ENCODE measurements at places on chromosomes 12 and 14.

GRCh38 chr12:91239481-91239880, 56.9 kb upstream of the DCN start:
- no peak for DNase-seq

- DNase-seq = no peak
Observed at GRCh38 chr12:12191008-12191407, 75.8 kb downstream of the LRP6 start.

DNA sequence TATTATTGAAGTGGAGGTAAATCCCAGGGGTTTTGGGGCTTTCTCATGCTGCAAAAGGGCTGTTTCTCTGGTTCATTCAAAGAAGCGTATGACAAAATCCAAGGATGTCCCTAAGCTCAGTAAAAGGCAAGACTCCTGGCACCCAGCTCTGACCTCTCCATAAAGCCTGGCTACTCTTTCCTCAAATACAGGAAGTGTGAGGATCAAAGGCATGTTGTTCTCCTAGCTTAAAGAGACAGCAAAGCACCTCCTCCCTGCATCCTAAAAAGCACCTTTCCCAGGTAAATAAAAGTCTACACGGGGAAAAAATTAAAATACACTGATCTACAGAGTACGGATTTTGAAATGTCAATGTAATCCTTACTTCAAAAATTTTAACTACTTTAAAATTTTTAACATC, 118.6 kb downstream of the LMNTD1 start:
- DNase-seq = no peak

- DNase-seq = no peak
Observed at GRCh38 chr12:102215992-102216691, 18.5 kb upstream of the PMCH start.

DNA sequence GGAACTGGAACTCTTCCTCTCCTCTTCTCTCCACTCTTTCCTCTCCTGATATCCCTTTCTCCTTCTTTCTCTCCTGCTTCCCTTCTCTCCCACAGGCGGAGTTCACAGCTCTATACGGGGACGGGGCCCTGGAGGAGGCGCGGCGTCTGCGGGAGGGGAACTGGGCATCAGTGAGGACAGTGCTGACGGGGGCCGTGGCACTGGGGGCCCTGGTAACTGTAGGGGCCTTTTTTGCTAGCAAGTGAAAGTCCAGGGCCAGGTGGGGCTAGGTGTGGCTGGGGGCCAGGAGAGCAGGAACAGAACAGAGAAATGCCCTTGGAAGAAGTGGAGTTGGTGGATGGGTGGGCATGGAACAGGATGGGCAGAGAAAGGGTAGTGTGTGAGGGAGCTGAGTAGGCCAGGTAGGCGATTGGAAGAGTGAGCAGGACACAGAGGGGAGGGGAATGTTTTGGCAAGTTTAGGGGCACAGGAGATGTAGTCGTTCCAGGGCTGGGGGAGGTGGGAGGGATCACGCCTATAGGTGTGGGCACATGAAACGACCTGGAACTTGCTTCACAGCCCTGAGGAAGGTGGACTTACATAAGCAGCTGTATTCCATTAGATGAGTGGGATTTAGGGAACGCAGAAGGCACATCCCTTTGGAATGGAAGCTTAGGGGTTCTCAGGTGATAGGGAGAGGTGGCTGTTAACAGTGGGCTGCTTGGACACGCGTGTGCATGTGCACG, 2.2 kb downstream of the BCL2L2 start:
- DNase-seq = no peak

GRCh38 chr14:78178971-78179370, 8.8 kb downstream of the NRXN3 start:
- DNase-seq = no peak

Data from H9 (cell line).